ENCODE measurements at places on chromosomes 7 and 10.

DNA sequence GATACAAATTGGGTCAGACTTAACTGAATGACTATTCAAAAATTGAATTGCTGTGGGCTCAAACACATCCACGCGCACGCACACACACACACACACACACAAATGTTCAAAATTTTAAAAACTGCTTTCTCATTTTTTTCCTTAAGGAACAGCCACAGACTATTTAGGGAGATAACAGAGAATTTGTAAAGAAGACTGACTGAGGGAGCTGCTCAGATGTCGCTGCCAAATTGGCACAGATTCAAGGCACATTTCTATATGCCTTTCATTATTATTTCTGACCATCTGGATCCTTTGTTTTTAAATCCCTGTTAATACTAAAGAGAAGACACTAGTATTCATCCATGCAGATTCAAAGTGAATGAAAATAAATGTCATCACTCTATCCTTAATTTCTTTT, 154.8 kb downstream of the DGKB start:
- DNase-seq: no peak

- DNase-seq: no peak
Observed at GRCh38 chr10:70913893-70914240, 25.5 kb upstream of the PCBD1 start.

DNA sequence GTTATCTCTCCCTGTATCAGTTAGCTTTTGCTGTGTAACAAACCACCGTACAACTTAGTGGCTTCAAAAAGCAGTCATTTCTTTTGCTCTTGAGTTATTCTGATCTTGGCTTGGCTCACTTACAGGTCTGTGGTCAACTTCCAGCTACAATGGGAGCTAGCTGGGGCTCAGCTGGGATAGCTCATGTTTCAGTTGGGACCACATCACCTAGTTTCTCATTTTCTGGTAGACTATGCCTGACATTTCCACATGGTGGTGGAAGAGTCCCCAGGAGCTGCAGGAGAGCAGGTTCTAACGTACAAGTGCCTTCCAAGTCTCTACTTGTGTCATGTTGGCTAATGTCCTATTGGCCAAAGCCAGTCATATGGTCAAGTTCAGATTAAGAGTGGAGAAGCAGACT, 25.8 kb upstream of the PIP4K2A start:
- DNase-seq: no peak

DNA sequence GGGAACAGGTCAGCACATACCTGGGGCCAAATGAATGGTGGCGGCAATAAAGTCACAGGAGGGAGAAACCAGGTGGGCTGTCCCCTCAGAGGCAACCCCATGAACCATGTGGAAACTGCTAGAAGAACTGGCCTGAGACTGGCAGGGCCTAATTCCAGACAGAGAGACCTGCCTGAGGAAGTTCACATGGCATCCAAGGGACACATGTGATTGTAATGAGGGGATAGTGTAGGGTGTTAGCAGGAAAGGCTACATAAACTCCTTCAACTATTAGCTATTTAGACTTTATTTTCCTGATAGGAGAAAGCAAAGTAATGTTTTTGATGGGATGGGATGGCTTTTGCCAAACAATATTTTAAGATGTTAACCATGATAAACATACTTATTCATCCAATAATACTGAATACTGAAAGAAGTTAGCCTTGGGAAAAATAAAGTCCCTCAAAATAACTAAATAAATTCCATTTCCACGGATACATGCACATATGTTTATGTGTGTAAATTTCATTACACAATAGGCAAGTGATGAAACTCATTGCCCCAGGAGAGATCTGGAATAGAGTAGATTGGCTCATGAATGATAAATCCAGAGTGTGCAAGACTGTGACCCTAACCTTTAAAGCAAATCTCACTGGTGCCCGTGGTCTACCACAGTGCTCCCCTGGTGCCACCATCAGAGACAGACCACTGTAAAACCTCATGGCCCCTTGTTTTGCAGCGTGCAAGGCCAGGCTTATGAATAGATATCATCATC, 137.0 kb downstream of the NRF1 start:
- no peak for DNase-seq

DNA sequence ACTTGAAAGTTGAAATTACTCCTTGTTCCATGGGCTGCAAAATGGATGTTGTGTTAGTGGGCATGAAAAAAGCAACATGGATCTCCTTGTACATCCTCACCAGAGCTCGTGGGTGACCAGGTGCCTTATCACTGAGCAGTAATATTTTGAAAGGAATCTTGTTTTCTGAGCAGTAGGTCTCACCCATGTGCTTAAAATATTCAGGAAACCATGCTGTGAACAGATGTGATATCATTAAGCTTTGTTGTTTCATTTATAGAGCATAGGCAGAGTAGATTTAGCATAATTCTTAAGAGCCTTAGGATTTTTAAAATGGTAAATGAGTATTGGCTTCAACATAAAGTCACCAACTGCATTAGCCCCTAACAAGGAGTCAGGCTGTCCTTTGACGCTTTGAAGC, 316.6 kb downstream of the TYW1 start:
- DNase-seq: no peak

- no peak for DNase-seq
Observed at GRCh38 chr10:131729361-131729760, 171.4 kb upstream of the PPP2R2D start.

DNA sequence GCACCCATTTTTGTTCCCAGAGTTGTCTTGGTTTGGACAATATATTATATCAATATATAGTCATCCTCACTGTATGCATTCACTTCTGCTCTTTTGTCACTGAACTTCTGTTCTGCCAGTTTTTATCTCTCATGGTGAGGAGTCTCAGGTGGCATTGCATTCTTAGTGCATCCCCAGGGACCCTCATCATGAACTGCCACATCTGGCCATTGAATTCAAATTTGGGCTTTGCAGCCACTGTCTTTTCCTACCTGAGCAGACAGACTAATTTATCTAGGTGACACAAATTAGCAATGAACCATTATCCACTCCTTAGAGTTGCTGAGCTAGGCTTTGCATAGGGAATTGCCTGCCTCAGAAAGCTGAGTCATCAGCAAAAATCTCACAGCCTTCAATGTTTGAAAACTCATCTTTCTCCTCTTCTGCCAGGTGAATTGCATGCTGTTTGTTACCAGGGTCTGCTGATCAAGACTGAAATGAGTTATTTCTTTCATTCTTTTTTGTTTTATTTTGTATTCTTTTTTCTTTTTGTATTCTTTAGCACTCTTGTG, 316.8 kb upstream of the MTPN start:
- no peak for DNase-seq
